ENCODE measurements at places on chromosomes 7 and 10.

DNA sequence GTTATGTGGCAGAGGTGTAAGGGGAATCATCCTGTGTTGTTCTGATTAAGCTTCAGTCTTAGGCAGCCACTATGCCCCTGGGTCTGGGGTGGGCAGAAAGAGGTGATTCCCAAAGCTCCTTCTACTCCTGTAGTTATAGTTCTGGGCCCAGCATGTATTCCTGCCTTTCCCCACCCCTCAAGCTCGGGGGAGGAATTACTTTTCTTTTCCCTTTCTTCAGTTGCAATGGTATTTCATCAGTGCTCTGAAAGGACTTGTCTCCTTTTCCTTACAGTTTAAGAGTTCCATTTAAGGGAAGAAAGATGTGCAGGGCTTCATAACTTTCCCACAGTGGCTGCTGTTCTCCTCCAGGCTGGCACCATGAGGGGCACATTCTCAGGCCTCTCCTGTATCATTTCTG, 94.2 kb downstream of the MTPAP start:
- no peak for DNase-seq

- DNase-seq: no peak
Observed at GRCh38 chr7:3233301-3233700, 67.8 kb upstream of the SDK1 start.

DNA sequence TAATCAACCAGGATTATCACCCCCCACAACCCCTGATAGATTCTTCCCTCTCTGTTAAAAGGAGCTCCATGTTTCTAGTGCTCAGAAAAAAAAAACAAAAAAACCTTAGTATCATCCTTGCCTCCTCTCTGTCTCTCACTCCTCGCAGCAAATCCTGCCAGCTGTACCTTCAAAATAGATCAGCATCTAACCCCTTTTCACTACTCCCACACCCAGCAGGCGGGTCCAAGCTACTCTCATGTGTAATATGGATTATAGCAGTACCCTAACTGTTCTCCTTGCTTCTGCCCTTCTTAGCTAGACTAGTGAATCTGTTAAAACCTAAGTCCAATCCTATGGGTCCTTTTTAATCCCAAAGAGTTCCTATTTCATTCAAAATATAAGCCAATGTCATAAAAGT, 667.4 kb downstream of the MAGI2 start:
- no peak for DNase-seq

DNA sequence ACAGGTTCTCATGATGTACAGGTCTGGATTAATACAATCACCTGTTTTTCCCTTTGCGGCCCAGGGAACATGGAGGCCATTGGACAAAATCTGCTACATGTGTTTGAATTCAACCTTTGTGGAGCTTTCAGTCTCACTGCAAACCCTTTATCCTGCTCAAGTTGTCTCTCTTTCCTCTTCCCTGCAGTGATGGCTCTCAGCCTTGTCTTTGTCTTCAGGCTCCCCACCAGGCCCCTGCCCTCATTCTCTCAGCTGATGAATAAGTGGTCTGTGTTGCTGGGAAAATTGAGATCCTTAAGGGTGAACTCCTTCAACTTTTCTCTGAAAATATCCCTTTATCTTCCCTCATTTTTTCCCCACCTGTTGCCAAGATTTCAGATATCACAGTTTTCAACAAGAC, 791.2 kb downstream of the GRID1 start:
- DNase-seq: no peak

GRCh38 chr10:31087851-31088250, 56.2 kb upstream of the ZNF438 start:
- DNase-seq: no peak

- no peak for DNase-seq
Observed at GRCh38 chr7:64947252-64948000, 43.4 kb downstream of the ZNF117 start.

DNA sequence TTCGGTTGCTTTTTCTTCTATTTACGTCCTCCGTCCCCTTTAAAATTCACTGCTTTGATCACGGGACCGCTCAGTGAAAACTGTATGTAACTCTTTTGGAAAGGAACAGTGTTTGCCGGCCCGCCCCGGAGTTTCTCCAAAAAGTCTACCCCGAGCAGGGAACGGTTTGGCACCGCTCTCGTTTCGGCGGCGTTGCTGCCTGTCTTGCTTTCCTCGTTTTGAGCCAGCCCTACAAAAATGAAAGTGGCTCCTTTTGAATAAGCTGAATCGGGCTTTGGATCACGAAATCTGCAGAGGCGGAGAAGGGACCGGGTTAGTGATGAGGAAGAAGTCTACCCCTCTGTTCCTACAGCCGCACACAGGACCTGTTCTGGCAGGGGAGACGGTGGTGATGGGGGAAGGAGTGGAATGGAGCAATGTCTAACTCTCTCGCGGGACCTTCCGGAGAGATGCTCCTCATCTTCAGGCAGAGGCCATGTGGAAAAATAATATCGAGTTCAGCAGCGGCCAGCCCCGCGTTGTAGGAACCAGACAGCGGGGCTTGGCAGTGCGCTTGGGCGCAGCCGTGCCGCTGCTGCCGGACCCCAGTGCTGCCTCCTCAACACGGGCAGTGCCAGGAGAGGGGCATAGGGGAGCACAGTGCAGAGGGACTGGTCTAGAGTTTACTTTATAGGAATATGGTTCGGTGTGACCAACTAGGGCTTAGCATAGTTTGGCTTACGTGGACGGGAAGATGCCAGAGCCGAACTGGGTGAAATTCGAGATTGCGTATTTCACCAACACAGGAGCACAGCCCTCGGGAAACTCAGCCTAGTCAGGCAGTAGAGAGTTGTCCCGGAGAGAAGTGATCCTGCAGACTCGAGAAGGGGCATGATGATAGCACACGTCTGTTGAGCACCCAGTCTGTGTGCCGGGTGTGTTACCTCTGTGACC, 1.4 kb downstream of the HTRA1 start:
- DNase-seq: peak; percentile 49

- DNase-seq: no peak
Observed at GRCh38 chr7:106354822-106355221, 70.0 kb upstream of the NAMPT start.

DNA sequence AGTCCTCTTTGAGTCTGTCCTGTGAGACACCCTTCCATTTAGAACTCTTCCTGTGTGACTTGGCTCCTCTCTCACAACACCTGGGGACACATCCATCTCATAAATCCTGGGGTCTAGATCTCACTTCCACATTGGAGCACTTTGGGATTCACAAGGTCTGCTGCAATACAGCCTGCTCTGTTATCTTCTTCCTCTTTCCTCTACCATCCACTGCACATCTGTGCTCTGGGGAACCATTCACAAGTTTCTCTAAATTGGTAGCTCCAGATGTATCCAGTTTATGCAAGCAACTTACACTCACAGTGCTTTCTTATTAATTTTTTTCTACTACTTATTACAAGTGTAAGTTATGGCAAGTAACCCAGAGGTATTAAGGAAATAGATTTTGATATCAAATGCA, 5.5 kb upstream of the FIGNL1 start:
- DNase-seq: no peak

GRCh38 chr7:150946421-150947240, 31.5 kb downstream of the KCNH2 start:
- DNase-seq: no peak

- no peak for DNase-seq
Observed at GRCh38 chr10:89503652-89504370, 31.6 kb downstream of the SLC16A12 start.

GRCh38 chr7:74365322-74366022, 76.3 kb downstream of the CLIP2 start:
- peak; percentile 79 for DNase-seq

DNA sequence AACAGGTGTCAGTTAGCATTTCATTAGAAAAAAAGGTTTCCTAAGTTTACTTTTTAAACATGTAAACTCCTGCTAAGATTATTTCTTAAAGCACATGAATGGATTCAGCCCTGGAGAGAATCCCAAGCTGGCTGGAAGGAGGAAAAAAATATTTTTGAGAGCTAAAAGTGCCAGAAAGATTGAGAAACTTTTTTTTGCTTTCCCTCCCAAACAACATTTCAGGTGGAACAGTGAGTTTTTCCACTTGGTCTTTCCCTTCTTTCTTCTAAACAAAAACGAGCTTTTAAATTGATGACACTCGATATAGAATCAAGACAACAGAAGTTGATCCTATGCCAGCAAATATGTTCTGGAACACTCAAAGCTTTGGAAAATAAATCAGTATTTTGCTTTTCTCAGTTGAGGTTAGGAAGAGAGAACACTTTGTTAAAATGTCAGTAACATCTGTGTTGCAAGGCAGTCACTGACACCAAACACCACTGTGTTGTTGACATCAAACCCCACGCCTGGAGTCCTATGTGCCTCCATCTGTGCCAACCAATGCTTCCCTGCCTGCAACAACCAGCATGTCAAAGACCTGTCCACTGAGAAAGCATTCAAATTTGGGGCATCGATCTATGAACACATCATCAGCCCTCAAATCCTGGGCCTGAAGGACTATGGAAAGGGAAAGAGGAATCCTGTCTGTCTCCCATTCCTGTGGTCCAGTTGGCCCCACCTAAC, 22.9 kb upstream of the INSIG1 start:
- DNase-seq: no peak

GRCh38 chr7:123748171-123748733, 551 bp downstream of the WASL start:
- DNase-seq: peak; percentile 18

DNA sequence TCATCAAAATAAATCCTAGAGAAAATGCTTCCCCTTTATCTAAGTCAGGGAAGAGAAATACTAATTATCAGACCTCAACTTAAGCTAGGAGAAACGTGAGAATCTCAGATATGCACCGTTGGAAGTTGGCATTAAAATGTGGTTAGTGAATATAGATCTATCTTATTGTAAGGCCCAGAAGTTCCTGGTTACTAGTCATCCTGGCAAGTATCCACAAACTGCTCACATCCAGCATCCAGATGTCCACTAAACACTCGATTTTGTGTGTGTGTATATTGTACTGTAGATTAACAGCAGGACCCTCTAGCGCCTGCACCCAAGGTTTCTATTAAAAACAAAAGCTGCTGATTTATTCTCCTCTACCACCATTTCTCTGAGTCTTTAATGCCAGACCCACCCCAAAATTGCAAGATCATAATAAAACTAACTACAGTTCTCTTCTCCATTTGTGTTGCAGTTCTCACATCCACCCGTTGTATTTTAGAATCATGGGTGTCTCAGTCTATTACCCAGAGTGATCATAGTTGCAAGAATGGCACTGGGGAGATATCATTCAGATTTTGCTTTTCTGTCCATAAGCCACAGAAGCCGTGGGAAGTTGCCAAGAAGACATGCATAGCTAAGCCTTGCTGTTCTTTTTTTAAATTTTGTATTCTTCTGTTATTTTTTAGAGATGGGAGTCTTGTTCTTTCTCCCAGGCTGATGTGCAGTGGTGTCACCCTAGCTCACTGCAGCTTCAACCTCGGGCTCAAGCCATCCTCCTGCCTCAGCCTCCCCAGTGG, 165.4 kb downstream of the KIAA1217 start:
- DNase-seq: peak; percentile 57

GRCh38 chr10:4396401-4397283, 429.4 kb upstream of the AKR1E2 start:
- no peak for DNase-seq

DNA sequence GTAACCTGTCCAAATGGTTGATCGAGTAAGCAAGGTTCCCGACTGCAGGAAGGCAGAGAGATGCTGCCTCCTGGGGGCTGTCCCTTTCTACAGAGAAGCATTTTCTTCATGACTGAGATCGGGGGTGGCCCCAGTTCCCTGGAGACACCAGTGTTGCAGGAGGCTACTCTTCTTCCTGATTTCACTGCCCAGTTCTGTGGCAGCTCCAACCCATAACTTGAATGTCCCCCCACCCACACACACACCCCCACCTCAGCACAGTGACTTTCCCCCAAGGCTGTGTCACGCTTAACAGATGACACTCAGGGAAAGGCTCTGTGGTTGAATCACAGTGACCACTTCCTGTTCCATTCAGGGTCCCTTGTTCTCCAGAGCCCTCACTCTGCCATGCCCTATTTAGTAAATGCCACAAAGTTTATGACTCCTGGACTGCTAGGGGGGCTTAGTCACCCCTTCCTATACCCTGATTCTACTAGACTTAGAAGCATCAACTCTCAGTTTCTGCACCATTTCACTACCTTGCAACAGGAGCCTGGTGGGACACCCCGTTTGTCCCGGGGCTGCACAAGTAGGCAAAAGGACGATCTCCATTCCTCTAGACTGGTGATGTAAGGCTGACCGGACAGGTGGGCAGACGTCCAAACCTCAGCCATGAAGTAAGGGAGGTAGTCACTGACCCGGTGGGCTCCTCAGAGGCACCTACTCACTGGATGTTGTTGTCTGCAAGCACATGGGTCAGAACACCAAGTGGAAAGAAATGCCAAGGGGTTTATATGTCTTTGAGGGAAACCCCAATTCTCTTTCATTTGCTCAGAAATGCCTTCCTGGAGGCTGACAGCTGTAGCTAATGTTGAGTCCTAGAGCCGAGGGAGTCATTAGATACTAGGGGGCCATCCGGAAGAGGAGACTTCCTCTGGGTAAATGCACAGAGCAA, 31.3 kb upstream of the SMC3 start:
- DNase-seq: peak; percentile 73

DNA sequence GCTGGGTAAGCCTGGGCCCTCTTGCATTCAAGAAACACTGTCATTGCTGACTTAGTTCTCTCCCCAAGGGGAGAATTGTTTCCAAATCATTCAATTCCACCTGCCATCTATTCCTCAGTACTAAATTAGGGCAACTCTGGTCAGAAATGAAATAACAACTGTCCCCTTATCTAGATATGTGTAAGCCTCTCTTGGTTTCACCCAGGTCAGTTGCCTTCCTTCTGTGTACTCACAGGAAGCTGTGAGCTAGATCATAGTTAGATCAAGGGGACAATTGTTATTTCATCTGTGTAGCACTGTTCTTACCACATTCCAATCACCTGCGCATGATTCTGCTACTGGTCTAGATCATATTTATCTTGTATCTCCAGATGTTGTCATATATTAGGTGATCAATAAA, 483.0 kb upstream of the SORCS1 start:
- no peak for DNase-seq

DNA sequence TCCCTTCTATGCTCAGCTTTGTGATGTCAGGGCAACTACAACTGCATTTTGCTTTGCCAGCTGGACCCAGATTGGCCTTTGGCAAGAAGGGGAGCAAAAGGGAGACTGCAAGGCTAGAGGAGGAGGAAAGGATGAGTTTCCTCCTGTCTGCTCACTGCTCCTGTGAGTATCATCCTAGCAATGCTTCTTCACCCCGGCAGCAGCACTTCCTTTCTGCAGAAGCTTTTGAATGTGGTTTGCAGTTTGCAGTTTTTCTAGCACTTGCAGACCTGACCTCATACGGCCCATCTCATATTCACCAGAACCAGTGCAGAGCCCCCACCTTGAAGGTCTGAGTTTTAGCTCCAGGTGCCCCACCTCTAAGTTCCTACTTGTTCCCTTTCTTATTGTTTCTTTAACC, 14.8 kb downstream of the C7orf33 start:
- DNase-seq: no peak

GRCh38 chr10:79490400-79491142, 21.8 kb upstream of the EIF5AL1 start:
- DNase-seq: no peak

DNA sequence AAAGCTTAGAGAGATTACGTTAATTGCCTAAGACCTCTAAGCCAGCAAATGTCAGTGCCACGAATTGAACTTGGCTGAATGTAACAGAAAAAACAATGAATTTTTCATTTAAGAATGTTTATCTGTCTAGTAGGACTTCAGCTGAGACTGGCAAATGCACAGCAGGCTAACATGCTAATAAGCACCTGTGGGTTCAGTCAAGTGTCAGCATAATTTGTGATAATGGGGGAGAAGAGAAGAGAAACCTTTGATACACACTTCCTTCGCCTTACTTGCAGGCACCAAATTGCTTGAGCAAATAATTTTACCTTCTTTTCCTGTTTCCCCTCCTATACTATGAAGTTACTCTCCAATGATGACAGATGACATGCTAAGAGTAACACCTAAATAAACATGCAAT, 1136.5 kb upstream of the SORCS1 start:
- DNase-seq: no peak

Data from brain microvascular endothelial cell (primary cell).